ENCODE measurements at places on chromosomes 6 and 20.

DNA sequence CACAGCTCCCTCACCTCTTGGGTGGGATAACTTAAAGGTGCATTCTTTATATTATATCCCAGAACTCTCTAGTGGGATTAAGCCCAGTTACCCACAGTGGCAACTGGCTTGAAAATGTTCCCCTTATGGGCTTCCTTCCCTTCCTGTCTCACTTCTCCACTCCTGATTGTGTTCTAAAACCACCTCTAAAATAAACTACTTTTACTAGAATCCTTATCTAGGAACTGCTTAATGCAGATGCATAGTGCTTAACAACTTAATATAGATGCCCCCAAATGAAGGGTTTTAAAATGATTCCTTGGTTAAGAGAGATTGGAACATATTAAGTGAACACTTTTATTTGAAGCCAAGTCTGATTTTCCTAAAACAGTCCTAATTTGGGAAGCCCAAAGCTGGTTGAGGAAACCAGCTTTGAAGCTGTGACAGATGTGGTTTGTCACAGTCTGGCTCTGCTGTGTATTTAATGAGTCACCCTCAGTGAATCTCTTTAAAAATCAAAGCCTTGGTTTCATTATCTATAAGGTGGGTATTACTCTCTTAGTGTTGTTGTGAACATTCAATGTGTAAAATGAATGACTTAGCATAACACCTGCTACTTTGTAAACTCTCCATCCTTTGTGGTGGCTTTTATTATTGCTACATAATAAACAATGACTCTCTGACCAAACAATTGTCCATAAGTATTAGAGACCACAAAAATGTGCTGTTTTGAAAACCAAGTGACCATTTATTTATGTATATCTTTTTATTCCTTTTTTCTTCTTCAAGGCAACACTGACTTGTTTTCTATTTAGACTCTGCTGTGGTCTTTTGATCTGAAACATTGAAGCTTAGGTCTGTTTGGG, 24.4 kb downstream of the PLCB1 start:
- DNase-seq = no peak

DNA sequence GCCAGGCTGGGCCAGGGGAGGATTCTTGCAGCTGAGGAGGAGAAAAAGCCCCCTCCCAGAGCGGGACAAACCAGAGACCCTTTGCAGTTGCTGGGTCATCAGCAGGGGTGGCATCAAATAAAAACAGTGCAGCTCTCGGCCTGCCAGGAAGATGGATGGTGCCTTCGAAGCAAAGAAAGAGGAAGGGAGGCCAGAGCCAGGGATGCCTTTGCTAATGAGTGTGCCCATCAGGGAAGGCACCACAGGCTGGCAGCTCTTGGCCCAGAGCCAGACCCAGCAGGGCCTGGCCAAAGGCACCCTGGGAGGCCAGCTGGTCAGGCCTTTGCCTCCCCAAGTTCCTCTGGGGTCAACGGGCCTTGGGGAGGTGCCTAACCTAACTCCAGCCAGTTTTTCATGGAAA, 26.3 kb upstream of the ZNF318 start:
- no peak for DNase-seq

DNA sequence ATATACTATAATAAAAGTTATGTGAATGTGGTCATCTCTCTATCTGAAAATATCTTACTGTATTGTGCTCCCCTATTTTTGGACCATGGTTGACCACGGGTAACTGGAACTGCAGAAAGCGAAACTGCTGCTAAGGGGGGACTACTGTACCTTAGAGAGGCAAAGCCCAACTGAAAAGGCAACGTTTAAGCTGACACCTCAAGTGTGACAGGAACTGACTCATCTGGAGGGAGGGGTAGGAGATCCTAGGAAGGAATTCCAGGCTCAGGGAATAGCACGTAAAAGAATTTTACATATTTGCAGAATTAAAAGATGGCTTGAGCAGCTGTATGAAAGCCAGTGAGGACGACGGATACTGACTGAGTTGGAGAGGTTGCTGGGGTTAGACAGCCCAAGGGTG, 34.8 kb downstream of the ELOVL2 start:
- DNase-seq = no peak

DNA sequence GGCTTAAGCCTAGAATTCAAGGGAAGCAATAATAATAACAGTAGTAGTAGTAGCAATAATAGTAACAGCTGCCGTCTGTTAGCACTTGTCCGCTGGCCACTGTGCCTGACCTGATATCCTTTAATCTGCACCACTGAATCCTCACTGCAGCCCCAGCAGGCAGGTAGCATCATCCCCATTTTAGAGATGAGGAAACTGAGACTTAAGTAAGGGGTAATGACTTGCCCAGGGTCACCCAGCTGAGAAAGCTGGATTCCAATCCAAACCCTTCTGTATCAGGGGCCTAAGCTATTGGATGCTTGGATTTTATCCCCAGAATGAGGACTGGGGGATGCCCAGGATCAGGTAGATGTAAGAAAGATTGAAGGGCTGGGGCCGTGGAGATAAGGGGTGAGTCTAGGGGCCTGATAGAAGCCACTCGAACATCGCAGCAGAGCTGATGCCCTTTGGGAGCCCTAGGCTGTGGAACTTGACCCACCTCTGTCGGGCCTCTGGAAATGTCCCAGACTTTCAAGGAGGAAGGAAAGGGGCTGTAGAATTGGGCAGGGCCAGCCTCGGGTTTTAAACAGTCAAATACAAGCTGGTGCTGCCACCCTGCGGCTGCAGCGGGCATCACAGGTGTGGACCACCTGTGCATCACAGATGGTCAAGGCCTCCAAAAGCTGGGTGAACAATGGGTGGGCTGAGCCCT, 102.1 kb upstream of the MYL9 start:
- DNase-seq = peak; percentile 58

DNA sequence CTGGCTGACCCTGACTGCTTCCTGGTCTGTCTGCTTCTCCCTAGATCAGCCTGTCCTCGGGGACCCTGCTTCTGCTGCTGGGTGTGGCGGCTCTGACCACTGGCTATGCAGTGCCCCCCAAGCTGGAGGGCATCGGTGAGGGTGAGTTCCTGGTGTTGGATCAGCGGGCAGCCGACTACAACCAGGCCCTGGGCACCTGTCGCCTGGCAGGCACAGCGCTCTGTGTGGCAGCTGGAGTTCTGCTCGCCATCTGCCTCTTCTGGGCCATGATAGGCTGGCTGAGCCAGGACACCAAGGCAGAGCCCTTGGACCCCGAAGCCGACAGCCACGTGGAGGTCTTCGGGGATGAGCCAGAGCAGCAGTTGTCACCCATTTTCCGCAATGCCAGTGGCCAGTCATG, 6.3 kb downstream of the NRSN2 start:
- no peak for DNase-seq

DNA sequence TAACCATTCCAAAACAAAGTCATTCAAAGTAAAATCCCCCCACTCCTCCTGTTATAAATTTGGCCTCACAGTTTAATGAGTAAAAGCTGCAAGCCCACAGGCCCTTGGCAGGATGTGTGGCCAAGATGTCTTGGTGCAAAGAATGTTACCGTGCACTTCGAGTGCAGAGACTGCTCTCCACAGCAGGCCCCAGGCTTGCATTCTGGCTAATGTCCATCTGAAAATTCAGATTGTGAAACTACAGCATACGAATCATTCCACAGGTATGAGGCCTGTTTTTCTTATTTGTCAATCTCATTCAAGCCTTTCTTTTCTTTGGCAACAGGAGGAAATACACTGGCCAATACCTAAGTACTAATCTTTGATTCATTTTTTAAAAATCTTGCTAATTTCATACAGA, 7.1 kb downstream of the RPS6KA2 start:
- DNase-seq = peak; percentile 32

DNA sequence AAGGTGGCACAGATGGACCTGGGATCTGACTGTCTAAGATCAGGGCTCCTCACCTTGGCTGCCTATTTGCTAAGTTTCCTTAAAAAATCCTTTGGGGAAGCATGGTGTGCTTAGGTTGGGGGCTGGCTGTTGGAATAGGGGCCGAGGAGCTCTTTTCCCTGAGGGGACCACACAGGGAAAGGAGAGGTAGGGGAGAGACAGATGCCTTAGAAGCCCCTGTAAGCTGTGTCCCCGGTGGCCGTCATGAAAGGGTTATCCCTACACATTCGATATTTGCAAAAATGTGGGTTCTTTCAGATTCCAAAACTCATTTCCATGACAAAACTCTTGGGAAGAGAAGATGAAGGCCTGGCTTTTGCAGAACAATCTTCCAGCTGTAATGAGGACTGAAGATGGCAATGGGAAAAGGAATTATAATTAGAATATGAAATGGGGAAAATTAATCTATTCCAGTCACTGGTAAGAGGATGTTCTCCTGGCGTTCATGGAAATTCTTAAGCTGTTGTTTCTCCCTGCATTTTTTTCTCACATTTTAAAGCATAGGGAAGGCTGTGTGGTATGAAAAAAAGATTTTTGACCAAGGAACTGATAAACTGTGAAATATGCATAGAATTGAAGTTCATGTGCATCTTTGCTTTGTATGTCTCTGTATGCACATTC, 53.8 kb downstream of the TOX2 start:
- no peak for DNase-seq

GRCh38 chr20:37850036-37850592, 52.8 kb upstream of the VSTM2L start:
- DNase-seq = no peak

DNA sequence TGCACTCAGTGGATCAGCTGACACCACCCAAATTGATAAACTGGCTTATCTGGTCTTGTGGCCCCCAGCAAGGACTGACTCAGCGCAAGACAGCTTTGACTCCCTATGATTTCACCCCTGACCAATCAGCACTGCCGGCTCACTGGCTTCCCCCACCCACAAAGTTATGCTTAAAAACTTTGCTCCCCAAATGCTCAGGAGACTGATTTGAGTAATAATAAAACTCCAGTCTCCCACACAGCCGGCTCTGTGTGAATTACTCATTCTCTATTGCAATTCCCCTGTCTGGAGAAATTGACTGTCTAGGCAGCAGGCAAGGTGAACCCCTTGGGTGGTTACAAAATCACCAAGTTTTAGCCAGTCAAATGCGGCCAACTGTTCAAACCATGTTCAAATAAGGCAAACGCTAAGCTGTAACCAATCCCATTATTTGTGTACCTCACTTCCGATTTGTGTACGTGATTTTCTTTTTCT, 32.5 kb downstream of the SLC22A2 start:
- no peak for DNase-seq

- DNase-seq = no peak
These were observed 19.1 kb upstream of the BNIP5 start for GRCh38 chr6:36355819-36356218.

DNA sequence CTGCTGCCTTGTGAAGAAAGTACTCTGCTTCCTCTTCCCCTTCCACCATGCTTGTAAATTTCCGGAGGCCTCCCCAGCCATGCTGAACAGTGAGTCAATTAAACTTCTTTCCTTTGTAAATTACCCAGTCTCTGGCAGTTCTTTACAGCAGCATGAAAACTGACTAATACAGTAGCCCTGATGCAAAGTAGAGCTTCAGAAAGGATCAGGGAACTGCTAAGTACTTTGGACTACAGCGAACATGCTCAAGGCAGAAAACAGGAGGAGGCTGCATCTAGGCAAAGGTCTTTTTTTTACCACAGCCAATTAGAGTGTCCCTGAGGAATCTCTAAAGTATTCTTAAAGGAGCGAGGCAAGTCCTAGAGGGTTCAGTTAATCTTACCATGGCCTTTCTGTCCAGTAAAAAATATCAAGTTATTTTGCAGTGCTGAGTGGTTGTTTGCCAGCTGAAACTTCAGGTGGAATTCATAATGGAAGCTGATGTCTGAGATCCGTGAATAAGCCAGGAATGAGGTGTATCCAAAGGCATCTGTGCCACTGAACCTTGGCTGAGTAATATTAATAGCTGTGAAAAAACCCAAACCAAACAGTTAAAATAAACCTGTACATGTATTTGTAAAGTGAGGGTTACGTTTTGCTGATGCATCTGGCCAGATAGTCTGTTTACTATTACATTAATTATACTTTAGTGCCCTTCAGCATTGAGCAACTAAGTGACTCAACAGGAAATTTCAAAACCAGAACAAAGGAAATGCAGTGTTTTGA, 170.4 kb downstream of the PHF3 start:
- no peak for DNase-seq

DNA sequence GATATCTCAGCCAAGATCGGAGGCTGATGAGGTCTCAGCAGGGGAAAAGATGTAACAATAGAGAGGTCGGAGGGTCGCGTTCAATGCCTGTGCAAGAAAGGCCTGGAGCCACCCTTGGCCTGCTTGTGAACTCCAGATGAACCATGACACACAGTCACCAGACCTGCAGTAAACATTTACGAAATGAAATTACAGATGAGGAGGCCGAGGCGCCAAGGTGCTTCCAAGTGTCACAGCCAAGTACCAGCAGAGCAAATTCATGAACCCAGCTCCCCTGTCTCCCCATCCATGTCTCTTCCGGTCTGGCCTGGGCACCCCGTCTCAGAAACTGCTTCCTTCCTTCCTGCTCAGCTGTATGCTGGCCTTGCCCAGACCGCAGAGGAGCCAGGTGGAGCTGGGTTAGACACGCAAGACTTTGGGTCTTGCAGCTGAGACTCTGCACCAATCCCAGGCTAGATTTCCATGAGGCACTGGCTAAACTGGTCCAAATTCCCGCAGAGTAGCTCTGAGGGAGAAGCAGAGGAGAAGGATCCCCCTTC, 48.1 kb downstream of the CHMP4B start:
- peak; percentile 12 for DNase-seq

GRCh38 chr6:28008053-28008452, 51.0 kb downstream of the OR2B6 start:
- no peak for DNase-seq

- no peak for DNase-seq
These were observed 4.5 kb upstream of the DEFB126 start for GRCh38 chr20:137668-138490.

DNA sequence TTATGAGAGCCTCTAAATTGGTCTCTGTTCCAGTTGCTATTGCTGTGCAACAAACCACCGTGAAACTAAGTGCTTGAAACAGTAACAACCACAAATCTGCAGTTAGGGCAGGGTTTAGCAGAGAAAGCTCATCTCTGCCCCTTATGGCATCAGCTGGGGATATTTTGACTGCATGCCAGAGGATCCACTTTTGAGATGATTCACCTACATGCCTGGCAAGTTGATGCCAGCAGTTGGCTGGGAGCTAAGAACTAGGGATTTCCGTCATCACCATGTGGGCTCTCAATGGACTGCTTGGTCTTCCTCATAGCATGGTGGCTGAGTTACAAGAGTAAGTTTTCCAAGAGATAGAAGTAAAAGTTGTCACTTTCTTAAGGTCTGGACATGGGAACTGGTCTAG, 35.1 kb downstream of the PLCB4 start:
- no peak for DNase-seq

DNA sequence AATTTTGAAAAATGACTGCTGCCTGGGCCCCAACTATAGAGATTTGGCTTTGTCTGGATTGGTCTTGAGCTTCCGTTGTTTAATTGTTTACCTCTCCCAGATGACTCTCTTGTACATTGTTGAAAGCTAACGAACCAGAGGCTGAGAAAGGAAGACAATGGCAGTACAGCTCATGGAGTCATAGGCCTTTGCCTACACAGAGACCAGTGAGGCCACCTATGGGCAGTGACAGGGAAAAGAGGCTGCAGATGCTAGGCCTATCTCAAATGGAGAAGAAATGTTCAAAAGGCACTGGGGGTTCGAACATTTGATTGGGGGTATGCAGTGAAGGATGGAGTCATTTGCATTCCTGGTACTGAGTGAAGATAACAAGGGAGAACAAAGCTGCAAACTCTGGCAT, 29.1 kb downstream of the OPN5 start:
- DNase-seq = no peak

GRCh38 chr20:25600632-25601031, 15.3 kb upstream of the NINL start:
- no peak for DNase-seq

- no peak for DNase-seq
These were observed 7.7 kb upstream of the C20orf203 start for GRCh38 chr20:32681175-32682084.
